ENCODE measurements at places on chromosomes 11 and 22.

- DNase-seq: no peak
Observed at GRCh38 chr22:39724390-39724789, 153.8 kb downstream of the CACNA1I start.

DNA sequence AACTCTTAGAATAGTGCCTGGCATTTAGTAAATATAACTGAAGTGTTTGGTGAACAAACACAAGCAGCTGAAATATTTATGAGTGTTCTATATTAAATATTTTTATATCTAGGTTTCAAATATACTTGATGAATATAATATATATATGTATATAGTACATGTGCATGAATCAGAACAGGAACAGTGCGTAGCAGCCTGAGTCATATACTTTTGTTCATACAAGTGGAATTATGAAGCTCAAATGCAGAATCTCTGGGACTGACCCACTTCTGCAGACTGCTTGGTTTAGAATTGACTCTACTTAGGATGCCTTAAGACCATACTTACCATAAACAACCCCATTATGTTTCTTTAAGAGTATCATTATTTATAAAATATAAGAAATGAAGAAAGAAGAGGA is 997.8 kb upstream of the RAG2 start:
- DNase-seq: no peak

DNA sequence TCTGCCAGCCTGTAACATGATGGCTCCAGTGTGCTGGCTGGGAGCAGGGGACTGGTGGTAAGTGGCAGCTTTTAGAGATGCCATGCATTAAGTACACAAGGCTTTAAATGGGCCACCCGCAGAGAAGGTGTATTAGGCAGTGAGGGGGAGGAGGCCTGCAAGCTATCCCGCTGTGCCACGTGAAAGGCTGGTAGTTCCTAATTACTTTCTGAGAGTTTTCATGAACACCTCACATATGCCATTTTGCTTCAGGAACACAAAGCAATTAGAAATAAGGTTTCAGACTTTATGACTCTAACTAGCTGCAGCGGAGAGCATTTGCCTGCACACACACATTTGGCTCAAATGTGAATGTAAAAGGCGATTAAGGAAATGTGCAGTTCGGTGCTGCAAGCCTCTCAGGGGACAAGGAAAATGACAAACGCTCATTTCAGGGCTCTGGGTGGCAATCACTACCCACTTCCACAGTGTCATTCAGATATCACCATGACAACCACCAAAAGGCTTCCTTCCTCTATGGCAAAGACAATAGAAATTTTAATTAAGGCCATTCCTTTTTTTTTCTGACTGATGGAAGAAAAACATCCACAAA is 116.6 kb downstream of the PLEKHA7 start:
- DNase-seq: no peak

- no peak for DNase-seq
Observed at GRCh38 chr22:26139310-26139709, 30.0 kb upstream of the SEZ6L start.

GRCh38 chr11:40119661-40120060 is 1339.8 kb downstream of the LRRC4C start:
- no peak for DNase-seq

DNA sequence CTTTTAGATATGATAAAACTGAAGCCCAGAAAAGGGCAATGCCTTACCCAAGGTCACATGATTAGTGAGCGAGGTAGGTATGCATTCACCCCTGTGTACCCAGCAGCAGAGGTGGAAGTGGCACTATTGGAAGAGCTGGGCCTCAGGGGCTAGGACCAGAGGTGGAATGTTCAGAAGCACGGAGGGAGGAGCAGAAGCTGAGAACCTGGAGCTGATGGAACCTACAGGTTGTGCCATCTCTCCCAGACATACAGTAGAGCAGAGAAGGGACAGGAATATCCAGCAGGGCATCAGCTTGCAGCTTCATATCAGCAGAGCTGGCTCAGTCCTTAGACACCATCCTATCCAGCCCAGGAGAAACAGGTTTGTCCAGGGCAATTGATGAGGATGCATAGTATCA is 14.6 kb upstream of the FCHSD2 start:
- DNase-seq: no peak

- DNase-seq: no peak
Observed at GRCh38 chr11:76705826-76706225, 35.3 kb upstream of the LRRC32 start.

DNA sequence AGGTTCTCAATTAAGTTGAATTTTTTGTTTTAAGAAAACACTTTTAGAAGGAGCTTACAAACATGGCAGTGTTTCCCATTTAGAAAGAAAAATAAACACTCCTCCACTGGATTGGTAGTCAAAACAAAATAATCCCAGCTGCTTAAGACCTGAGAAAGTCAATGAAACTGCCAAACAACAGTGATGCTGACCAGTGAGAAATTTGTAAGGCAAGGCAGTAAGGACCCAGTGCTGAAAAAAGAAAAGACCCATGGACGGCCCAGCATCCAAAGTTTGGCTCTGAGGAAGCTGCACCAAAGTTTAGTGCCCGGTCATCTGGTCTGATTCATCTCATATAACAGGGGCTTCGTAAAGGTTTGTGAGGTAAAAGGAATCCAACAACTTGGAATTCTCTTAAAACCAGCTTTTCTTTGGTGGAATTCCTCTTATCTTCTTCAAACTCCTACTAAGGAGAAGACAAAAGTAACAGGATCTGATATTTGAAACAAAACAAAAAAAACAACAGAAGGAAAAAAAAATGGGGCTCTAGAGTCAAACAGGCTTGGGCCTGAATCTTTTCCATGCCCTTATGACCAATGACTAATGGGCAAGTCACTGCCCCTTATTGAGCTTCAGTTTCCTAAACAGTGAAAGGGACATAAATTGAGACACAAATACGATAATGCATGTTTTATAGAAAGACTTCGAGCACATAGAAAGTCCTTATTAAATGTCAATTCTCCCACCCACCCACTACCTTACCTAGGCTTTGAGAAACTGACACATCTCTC is 383.0 kb upstream of the NARS2 start:
- no peak for DNase-seq

GRCh38 chr11:7603031-7603781 is 70.1 kb downstream of the CYB5R2 start:
- no peak for DNase-seq

DNA sequence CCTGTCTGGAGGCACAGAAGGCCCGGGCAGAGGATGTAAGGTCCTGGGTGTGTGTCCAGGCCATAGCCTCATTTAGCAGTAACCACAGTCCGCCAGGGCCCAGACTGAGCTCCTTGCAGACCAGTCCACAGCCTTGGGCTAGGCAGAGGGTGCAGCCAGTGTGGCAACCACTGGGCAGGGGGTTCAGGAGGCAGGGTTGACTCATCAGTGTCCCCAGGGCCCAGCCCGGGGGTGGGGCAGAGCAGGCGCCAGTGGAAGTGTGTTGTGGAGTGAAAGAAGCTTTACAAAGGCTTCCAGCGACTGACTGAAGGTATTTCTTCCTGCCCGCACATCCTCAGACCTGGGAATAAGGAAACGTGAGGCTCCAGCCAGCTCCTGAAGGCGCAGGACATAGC is 27.7 kb upstream of the WNT11 start:
- no peak for DNase-seq

DNA sequence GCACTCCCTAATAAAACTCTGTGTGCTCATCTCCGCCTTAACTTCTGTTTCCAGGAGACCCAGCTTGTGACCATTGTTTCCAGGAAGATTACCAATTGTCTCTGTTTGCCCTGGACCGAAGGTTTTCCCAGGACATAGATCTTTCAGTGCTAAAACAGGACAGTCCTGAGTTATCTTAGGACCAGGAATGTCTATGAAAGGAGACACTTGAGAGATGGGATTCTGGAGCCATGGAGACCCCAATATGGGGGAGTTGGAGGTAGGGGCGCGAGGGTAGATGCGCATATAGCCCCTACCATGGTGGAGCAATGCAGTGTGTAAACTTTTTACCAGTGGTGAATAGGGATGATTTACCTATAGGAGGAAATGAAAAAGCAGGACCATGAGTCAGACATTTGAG is 10.2 kb upstream of the PRAME start:
- no peak for DNase-seq

DNA sequence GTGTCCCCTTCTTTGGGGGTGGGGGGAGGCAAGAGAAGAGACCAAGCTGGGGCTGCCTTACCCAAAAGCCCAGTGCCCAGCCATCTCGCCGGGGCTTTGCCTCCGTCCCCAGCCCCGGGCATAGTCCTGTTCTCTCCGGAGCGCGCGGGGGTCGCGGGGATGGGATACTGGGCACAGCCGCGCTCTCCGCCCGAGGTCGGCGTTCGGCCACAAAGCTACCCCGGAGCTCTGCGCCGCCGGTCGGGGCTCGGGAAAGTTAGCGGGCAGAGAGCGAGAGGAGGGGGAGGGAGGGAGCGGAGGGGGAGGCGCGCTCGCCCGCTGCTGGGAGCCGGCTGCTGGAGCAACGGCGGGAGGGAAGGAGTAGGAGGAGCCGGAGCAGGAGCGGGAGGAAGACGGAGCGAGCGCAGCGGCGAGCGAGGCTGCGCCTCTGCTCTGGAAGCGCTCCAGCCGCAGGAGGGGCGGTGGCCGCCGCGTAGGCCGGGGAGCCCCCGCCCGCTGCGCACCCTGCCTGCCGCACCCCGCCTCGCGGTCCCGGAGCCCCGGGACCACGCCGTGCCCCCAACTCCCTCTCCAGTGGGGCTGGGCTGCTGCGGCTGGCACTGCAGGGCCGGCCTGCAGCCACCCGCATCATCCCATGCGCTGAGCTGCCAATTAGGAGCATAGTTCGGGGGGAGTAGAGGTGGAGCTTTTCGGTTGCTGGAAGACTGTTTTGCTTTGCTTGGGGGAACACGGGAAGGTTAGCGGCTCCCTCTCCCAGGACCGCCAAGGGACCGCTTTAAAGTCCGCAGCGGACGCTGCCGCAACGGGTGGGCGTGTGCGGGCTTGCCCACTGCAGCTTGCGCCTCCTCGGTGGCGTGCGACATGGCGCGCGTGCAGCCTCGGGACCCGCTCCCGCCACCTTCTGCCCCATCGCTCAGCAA is at the start of gene SCN4B:
Gene SCN4B, minus strand, starts transcription at position 272 of the 920 bp plus-strand sequence. Its CDS starts 150 bp downstream, at position 122.
- DNase-seq: no peak

DNA sequence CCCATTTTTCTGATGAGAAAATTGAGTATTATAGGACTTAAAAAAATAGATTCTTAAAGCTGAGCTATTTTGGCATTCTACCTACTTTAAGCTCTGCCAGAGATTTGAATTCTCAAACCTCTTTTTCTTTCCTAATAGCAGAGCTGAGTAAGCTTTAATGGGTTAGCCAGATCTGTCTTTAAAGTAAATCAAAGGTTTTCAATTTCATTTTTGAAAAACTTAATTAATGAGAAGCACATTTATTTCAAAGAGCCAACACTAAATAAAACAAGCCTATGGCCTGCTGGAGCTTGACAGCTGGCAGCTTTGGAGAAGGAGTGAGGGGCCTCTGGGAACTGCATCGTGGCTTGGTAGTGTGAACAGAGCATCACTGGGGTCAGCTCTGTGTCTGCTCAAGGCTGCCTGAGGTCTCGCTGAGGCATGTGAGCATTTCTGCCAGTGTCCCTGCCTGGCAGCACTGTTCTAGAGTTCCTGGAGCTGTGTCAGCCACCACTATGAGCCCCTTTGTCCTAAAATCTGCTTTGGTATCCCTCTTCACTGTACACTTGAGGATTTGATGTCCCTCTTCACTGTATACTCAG is 50.4 kb upstream of the PRSS23 start:
- DNase-seq: no peak

DNA sequence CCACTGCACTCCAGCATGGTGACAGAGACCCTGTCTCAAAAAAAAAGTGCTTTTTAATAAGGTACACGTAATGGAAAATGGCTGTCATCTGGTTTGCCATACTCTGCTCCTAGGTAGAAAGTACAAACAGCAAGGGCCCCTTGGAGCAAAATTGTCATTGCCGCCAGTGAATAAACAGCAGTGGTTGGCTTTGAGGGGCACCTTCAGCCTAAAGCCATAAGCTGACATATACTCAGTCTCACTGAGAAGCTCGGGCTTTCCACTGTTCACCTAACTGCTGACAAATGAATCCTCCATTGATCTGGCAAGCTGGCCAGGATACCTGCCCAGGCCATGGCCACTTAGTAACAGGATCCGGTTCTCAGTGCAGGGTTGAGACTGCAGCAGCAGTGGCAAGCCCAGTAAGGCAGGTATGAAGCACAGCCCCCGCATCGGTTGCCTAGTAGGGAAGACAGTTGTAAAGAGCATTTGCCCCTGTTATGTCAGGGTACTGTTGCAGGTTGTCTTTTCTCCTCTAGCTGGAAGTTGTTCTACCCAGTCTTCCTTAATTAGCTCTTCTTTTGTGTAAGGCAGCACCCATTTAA is 38.8 kb downstream of the MARK2 start:
- DNase-seq: no peak

- DNase-seq: no peak
Observed at GRCh38 chr11:134531327-134532130, 119.5 kb upstream of the B3GAT1 start.

- DNase-seq: no peak
Observed at GRCh38 chr22:23193882-23194281, 13.6 kb downstream of the BCR start.

DNA sequence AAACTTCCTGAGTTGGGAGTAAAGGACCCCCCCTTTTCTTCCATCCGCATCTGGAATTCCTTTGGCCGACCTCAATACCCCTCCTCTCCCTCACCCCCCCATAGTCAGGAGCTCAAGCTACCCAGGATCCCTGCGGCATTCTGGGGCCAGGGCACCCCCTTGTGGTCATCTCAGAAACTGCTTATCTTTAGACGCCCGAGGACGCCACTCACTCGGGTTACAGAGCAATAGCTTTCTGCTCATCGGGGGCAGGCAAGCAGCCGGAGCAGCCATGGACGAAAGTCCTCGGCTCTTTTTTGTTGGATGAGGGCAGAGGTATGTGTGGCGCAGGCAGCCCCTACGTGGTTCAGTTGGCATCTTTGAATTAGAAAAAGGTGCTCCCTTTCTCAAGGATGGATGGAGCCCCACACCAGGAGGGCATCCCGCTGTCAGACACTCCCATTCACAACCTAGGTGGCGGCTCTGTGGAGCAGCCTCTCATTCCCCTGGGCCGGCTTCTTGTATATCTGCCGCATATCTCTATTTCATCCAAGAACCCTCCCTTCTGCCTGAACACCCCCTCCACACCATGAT is 2.3 kb downstream of the C1QTNF5 start:
- DNase-seq: no peak

- DNase-seq: no peak
Observed at GRCh38 chr22:20576445-20576816, 69.0 kb downstream of the MED15 start.

DNA sequence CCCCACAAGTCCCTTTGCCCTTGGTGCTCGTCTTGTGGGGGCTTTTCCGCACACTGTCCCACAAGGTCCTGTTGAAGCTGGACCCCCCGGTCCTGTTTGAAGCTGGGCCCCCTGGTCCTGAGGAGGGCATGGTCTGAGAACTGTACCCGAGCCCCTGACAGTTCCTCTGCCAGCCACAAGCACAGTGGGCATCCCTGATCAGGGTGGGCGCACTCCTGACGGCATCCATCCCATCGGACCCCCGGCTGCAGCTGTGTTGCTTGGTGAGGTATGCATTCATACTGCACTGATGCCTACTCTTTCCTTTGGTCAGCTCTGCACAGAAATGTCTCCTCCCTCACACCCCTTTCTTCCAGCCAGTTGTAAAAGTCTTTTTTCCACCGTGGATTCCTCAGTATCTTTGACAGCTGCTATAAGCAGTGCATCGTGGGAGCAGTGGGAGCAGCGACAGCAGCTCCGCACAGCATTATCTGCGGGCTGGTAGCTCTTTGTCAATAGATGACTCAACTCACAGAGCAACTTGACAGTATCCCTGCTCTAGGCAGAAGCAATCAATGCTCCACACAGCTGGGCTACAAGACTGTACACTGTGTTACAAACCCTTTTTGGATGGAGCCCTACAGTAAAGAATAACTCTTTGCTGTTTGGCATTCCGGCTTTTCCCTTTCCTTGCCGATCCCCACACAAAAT is 1030.8 kb upstream of the CCDC90B start:
- DNase-seq: no peak

Measured in stimulated activated CD8-positive, alpha-beta memory T cell treated with anti-CD3 and anti-CD28 coated beads, Interleukin-7, amount 100 ng/mL, for 1 hour (primary cell).